ENCODE measurements at places on chromosomes 6 and 20.

DNA sequence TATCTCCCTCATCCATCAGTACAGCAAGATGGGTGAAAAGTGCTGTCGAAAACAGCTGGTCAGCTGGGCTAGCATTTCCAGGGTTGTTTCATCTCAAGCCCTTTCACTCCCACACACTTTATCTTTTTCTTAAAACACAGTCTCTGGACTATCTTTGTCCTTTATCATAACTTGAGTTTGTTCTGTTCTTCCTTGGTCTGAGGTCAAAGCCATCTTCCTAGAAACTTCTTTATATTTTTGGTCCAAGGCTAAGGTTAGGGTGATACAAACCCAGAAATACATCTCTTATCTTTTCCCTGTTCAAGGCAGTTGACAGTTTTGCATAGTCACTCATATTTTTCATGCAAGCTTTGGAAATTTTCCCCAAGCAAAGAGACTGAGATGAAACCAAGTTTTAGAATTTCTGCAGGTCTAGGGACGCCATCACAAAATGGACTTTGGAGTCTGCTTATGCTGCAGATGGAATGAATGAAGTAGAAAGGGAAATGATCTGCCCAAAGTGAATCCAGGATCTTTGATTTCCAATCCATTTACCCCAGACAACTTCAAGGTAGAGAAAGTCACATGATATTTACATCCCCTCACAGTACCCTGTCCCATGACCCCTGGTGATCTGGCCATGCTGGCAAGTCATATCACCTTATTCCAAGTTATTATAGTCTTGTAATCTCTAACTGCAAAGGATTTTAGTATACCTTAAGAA lies 297.0 kb downstream of the ZNF217 start:
- no peak for DNase-seq

DNA sequence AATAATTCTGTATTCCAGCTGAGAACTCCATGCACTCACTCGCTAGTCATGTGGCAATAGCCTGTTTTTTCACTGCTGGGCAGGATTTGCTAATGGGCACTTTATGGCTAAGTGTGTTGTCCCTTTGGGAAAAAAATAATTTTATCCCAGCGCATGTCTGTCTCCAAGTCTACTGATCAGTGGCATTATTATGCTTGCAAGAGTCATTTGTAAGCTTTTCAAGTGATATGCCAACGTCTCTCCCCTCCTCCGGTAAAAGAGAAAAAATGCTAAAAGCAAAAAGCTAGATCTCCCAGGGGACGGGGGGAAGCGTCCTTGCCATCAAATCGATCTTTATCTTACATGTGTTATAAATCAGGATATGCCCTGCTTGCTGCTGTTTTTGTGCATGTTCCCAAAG lies 407.7 kb downstream of the CDH26 start:
- no peak for DNase-seq

- no peak for DNase-seq
Measured at GRCh38 chr20:45970646-45971424, 1.2 kb downstream of the ZNF335 start.

GRCh38 chr6:154510144-154510905 lies at the start of gene CNKSR3:
Gene CNKSR3 (minus strand): TSS chr6:154510685. CDS start chr6:154510114, 571 bp downstream.
- peak; percentile 55 for DNase-seq

- DNase-seq, result no peak
Measured at GRCh38 chr6:132785936-132786335, 12.5 kb downstream of the SLC18B1 start.

DNA sequence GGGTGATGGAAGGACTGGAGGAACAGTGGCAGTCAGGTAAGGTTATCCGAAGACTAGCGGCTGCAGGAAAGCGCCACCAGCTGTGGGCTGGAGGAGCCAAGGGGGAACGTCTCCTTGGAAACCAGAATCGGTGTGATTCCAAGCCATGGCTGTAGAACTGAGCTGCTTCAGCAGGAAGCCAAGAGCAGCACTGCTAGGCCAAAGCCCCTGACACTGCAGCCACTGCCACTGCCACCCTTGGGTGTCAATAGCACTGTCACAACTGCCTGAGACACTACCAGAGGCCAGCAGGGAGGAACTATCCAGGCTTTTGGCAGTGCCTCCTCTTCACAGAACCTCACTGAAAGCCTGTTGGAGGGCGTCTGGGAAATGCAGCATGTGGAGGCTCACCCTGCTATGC lies 289.6 kb upstream of the SUPT3H start:
- no peak for DNase-seq

- DNase-seq, result no peak
Measured at GRCh38 chr20:11912659-11913415, 4.9 kb upstream of the BTBD3 start.

GRCh38 chr6:141956868-141957267 lies 175.9 kb upstream of the GJE1 start:
- DNase-seq, result no peak

DNA sequence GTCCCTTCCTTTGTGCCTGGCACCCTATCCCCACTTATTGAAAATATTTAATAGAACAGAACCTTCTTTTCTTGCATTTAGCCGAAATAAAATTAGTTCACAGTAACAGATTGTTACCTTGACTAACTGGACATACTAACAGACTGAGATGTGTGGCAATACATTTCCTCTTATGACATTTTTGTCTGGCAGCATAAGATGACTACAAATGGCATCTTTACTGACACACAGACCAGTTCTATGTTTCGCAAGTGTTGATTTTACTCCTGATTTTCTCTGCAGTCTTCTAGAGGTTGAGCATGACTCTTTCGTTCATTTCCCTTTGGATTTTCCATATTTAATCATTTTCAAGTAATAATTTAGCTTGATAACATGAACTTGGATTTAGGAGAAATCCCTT lies 474.6 kb downstream of the CBLN4 start:
- DNase-seq, result no peak

DNA sequence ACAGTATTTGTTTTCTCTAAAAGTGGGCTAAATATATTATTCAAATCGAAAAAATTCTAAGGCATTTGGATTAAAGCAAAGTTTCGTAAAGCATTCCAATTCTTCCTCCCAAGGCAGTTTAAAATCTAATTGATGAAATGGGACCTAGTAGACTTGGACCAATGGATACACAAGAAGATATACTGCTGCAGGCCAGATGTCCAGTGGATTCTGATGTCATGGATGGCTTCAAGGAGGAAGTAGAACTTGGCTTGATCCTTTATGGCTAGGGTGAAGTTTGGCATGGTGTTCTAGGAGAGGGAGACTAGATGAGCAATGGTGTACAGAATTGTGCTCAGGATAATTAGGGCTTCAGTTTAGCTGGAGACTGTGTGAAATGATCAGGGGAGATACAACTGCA lies 559.5 kb upstream of the MMS22L start:
- no peak for DNase-seq

DNA sequence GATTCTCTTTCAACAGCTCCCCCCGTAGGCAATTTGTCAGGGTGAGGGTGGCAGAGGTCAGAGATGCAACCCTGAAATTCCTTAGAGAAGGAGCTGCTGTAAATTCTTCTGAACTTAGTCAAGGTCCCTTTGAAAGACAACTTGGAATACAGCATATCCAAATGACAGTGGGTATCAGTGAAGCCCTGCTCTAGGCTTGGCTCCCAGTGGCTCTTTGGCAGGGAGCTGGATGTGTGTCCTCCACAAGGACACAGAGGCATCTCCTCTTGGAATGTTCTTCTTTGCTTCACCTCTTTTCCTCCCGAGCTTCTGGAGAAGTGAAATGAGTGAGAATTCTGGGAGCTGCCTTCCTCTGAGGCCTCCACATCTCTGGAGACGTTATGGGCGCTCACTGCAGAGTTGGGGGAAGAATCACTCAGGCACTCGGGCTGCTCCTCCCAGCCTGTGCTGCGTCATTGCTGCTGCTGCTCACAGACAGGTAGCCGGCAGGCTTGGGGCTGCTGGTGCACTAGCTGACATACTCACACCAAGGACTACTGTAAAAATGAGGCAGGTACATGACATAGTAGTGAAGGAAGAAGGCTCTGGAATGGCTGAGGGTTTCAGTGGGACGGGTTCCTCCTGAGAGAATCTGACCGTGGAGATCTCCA lies 34.1 kb downstream of the DYNLT1 start:
- DNase-seq, result no peak

GRCh38 chr20:52905241-52905994 lies 66.7 kb upstream of the TSHZ2 start:
- DNase-seq, result no peak

- DNase-seq, result no peak
Measured at GRCh38 chr6:163520956-163521355, 106.4 kb downstream of the QKI start.

DNA sequence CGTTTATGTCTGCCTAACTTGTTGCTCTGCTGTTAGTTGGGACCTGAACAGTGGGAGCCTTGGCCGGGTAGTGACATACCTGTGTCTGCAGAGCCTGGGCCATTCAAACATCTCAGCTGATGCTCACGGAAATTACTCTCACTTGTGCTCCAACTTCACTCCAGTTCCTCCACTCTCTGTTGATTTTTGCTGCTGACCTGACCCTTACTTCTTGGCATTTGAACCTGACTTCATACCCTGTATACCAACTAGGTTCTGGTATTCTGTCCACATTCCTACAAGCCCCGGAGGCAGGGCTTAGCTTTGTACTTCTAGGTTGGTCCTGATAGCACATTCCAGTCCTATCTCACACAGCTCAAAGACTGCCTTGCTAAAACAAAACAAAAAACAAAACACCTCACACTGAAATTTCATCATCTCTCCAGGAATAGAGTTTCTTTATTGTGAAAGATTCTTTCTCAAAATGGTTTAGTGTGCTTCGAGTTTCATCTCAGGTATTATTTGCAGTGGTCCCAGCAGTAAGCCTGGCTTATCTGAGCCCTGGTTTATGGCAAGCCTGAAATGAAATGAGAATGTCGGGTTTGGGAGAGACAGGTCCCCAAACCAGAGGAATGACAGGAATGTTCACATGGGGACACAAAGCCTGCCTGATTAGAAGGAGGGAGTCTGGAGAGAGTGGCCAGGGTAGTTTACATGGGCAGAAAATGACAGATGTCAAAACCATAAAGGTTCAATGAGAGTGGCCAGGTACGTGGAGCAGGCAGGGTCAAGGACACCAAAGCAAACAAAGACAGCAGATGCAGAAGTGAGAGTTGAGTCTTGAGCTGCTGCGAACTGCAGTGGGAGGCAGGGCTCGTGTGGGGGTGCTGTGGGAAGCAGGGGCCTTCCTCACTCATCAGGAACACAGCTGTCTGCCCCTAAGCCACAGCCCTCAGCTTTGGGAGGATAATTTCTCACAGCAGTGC lies 174.2 kb upstream of the HDAC2 start:
- no peak for DNase-seq

- DNase-seq, result no peak
Measured at GRCh38 chr20:56683077-56683865, 54.2 kb downstream of the TFAP2C start.

- no peak for DNase-seq
Measured at GRCh38 chr20:62734881-62735280, 26.2 kb downstream of the NTSR1 start.

Data from Panc1 (cell line).